CD4-positive, alpha-beta T cell treated with Interleukin-12 subunit alpha and Interleukin-12 subunit beta, for 1 hour (primary cell): ENCODE measurements at places on chromosomes 11 and 22.

DNA sequence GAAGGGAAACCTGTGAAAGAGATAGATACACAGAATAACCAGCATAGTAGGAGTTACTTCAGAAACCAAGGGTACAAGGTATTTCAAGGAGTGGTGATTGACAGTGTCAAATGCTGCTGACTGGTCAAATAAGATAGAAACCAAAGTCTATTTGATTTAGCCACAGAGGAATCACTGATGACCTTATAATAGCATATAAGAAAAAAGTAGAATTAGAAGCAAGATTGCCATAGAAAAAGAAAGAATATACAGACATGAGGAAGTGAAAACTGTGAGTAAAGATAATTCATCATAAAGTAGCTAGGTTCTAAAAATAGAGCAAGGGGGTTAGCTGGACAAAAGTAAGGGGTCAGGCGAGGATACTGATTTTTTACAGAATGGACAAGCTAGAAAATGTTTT, 14.2 kb downstream of the ZBTB44 start:
- DNase-seq = no peak

GRCh38 chr11:44623341-44623730, 57.9 kb downstream of the CD82 start:
- no peak for DNase-seq

DNA sequence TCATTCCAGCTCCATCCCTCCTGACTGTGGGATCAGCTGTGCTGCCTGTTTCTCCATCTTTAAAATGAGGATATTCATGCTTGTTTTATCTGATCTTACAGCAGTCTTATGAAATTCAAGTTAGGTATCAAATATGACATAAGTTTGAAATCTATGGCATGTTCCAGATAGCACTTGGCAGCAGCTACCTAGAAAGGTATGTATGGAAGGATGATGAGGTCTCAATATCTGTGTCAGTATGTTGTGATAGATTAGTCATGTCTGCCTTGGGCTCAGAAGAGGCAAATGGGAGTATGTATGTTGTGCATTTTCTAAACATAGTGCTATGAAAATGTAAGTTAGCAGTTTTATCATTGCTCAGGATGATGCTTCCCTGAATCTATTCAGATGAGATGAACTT, 122.1 kb downstream of the NAV2 start:
- no peak for DNase-seq

GRCh38 chr11:94185416-94186084, 56.9 kb downstream of the PANX1 start:
- no peak for DNase-seq

DNA sequence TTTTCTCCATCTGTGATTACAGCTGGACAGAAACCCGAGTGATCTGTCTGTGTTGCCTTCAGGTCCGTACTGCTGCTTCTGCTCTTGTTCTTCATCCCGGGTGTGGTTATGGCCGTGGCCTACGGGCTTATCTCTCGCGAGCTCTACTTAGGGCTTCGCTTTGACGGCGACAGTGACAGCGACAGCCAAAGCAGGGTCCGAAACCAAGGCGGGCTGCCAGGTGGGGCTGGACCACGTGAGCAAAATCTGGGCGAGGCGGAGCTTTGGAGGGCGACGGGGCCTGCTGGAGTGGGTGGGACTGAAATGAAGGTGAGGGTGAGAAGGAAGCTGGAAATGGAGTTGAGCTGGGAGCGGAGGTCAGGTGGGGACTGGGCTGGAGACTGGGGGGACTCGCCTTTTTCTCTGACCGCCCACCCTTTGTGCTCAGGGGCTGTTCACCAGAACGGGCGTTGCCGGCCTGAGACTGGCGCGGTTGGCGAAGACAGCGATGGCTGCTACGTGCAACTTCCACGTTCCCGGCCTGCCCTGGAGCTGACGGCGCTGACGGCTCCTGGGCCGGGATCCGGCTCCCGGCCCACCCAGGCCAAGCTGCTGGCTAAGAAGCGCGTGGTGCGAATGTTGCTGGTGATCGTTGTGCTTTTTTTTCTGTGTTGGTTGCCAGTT, 11.1 kb downstream of the CCKBR start:
- DNase-seq = no peak

GRCh38 chr11:40314327-40314726, 1145.1 kb downstream of the LRRC4C start:
- DNase-seq = no peak

DNA sequence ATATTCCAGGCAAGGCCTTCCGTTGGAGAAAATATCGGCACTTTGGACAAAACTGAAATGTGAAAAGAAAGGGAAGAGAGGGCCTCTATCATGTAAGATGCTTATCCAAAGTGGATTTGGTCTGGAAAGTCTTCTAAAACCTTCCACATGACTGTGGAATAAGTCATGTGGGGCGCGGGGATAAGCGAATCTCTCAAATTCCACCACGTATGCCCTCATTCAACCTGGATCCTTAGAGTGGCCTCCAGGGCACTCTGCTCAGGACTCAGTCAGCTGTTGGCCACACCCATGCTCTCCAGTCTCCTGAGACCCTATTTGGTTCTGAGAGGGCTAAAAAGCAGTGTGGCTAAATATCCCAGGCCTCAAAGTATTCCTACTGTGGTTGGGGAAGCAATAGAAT, 2.0 kb upstream of the TIMP3 start:
- DNase-seq = no peak

GRCh38 chr11:76824980-76825725, 35.6 kb upstream of the ACER3 start:
- DNase-seq = no peak
